ENCODE measurements at places on chromosomes 12 and 14.

DNA sequence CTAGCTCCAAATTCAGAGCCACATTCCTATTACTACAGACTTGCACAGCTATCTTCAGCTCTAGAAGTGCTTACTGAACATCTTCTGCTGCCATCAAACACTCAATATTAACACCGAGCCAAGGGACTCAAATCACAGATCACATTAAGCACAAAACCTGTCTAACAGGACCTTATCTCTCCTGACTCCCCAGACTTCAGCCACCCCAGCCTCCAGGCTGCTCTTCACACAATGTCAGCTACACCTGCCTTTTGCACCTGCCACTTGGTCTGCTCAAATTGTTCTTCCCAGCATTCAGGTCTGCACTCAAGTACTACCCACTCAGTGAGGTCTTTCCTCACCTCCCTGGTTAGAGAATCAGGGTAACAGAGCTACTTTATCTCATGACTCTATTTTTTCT, 57.1 kb downstream of the GALC start:
- DNase-seq: no peak

GRCh38 chr12:122081697-122082221, 3.2 kb downstream of the MLXIP start:
- DNase-seq: peak; percentile 89

DNA sequence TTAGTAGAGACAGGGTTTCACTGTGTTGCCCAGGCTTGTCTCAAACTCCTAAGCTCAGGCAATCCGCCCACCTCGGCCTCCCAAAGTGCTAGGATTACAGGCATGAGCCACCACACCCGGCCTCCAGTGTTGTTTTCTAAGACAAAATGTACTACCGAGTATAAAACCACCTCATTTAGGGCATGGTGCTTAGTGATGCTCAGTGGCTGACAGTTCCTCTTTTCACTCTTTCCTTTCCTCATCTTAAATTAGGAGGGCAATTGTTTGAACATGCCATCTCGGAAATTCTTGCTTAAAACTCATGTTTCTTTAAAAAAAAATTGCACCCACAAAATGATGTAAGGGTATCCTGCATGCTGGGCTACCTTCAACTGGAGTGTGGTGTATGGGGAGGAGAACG, 89.0 kb downstream of the RFX4 start:
- DNase-seq: no peak

GRCh38 chr12:115096588-115097397, 412.8 kb upstream of the TBX3 start:
- no peak for DNase-seq

DNA sequence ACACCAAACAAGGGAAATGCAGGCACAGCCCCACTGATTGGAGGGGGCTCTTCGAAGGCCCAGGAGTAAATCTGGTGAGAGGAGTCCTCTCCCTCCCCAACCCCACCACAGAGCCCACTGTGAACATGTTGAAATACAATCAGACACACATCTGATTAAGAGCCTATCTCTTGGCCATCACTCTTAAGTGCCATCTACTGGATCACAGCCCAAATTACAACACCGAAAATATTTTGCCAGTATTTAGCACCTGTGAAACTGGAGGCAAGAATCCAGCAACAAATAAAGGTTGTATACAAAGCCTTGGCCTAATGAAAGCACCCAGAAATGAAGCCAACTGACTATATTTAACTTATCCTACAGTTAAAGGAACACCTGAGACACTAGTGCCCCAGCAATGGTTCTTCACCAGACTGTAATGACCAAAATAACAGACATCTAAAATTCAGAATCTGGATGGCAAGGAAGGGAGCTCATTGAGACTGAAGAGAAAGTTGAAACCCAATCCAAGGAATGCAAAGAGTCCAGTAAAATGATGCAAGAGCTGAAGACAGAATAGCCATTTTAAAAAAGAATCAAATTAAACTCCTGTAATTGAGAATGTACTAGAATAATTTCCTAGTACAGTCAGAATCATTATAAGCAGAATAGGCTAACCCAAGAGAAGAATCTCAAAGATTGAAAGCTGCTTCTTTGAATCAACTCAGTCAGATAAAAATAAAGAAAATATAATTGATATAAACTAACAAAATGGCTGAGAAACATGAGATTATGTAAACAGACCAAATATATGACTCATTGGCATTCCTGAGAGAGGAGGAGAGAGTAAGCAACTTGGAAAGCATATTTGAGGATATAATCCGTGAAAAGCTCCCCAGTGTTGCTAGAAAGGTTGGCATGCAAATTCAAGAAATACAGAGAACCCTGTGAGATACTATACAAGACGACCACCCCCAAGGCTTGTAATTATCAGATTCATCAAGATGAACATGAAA, 1117.0 kb downstream of the FLRT2 start:
- peak; percentile 38 for DNase-seq

GRCh38 chr14:67045440-67045839, 143.8 kb upstream of the GARIN2 start:
- no peak for DNase-seq

DNA sequence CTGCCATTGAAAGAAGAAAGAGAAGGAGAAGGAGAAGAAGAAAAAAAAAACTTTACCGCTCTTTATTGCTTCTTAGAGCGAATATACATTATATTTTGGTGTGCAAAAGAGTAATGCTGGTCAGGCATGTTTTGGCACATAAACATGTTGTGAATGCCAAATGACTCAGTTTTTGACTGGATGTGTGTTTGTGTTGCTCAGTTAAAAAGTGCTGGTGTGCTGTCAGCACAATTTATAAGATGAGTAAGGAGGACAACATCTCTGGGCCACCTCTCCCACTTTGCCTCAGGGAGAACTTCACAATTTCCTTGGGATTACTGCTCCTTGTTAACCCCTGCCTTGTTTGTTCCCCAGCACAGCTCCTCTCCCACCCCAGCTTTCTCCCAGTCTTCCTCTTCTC, 584.8 kb downstream of the ETNK1 start:
- DNase-seq: no peak

All from NAMALWA (cell line).